Activated CD4-positive, alpha-beta T cell treated with anti-CD3 and anti-CD28 coated beads for 4 hours (primary cell): ENCODE measurements at places on chromosomes 2 and 18.

DNA sequence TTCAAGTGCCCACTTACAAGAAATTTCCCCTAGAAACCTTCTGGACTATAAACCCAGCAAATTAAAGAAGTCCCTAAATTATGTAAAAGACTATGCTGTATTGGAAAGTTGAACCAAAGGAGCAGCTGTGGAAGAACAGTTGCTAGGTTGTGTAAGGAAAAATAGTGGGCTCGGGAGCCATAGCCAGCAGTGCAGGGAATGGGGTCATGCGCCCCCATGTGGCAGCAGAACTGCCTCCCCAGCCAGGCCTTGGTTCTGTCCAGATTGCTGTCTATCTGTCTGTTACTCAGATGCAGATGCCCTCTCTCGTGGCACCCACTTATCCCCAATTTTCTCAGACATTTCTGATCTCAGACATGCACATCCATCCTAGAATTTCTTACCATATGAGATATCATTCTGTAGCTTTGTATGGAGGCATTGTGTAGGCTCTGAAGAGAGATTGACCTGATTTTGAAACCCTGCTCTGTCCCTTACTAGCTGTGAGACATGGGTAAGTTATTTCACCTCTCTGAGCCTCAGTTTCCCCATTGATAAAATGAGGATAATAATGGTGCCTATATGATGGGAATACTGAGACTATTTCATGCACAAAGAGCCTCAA, 258.3 kb downstream of the SS18 start:
- no peak for DNase-seq

DNA sequence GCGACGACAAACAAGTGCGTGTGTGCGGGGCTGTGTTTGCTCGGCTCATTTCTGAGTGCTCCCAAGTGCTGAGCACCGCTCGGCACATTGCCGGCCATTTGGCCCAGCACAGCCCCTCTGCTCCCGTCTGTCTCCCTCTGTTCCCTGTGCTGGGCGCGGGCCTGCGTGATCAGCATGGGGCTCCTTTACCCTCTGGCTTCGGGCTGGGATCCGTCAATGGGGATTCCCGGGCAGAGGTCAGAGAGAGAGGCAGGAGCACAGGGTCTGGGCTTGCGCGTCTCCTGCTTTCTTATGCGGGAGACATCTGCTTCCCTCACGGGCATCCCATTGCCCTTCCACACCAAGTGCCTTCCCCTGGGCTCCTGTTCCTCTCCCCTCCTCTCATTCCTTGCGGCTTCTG, 234.0 kb downstream of the ACKR3 start:
- no peak for DNase-seq

DNA sequence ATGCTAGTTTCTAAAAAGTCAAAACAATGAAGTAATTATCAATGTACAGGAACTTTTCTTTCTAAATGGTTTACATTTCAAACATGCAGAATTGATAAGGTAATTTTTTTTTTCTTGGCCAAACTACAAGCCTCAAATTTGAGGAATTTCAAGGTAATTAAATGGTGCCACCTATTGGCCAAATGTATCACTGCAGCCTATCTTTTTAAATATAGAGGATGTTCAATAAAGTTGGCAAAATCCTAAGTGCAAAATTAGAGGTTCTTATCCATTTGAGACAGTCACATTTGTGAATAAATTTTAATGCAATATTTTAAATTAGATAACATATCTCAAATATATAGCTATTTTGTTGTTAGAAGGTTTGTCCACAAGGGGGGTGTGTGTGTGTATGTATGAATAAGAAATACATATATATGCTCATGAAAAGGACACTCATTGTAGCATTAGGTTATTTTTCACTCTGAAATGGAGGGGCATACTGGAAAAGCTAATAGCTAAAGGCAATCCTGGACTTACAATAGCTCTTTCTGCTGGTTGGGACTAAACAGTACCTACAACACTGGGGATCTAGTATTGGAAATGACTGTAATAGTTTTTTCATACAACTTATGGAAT, 26.2 kb downstream of the MMADHC start:
- DNase-seq, result no peak

GRCh38 chr2:85590950-85591349, 4.6 kb upstream of the RNF181 start:
- no peak for DNase-seq

- DNase-seq, result no peak
Observed at GRCh38 chr18:7741640-7742039, 174.5 kb downstream of the PTPRM start.

DNA sequence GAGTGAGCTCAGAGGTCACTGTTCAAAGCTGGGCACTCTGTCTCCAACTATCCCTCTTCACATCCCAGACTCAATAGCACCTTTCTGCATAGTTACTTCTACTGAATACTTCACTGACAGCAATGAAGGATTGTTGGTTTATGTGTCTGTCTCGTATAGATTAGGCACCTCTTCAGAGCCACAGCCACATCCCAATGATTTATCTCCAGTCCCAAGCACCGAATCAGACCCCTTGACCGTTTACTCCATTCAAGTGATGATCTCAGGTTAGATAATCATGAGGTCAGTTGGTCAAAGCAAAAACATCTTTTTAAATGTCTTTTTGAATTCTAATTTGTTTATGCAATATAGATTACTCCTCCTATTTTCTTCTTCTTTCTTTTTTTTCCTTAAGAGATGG, 14.7 kb downstream of the NEDD4L start:
- DNase-seq, result no peak

DNA sequence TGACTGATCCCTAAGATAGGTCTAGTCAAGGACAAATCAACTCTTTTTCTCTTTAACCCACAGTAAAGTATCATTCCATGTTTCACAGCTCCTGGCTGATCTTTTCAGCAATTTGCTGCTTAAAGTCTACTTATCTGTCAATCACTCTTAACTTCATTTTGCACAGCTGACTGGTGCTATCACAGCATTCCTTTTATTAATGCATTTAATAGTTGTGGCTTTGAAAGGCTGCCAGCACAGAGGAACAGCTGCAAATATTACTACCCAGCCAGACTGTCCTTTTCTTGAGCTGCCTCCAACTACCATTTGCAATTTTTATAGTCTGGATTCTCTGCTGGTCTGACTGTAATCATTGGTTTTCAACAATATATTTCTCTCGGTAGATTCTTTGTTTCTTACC, 303.5 kb downstream of the STK39 start:
- DNase-seq, result no peak

GRCh38 chr2:31234683-31235503, 941 bp downstream of the EHD3 start:
- no peak for DNase-seq

DNA sequence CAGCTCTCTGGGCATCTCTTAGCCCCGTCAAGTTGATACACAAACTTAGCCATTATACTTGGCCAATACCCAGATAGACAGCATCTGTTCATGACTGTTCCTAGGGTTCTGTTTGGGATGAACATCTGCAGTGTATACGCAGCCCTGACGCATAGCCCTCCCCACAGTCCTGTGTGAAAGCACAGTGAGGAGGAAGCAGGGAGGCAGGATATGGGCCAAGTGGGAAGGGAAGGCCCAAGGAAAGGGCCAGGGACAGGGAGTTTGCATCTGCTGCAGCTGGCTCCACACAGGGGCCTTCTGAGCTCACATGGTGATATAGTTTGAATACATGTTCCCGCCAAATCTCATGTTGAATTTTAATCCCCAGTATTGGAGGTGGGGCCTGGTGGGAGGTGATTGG, 80.2 kb downstream of the CMPK2 start:
- DNase-seq, result no peak

GRCh38 chr2:154032220-154032619, 160.5 kb downstream of the GALNT13 start:
- DNase-seq, result no peak

DNA sequence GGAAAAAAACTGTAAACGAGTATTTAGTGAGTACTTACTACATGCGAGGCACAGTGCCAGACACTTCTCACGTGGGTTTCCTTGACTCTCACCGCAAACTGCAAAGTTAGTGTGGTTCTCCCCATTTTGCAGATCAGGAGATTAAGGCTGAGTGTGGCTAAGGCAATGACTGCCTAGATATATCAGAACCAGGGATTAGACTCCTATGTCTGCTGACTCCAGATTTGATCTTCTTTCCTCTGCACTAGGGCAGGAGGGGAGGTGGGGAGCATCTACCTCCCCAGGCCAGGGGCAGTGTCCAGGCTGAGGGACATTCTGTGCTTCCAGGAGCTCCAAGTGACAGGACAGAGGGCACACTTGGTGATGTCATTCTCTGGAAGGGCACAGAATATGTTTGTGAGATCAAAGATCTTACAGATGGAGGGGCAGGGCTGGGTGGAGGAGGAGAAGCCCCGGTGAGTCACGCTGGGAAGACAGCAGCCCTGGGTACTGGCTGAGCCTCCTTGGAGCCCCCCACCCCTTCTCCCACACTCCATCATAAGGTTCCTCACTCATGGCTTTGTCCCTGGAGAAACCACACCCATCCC, 92.4 kb downstream of the RHOB start:
- no peak for DNase-seq

DNA sequence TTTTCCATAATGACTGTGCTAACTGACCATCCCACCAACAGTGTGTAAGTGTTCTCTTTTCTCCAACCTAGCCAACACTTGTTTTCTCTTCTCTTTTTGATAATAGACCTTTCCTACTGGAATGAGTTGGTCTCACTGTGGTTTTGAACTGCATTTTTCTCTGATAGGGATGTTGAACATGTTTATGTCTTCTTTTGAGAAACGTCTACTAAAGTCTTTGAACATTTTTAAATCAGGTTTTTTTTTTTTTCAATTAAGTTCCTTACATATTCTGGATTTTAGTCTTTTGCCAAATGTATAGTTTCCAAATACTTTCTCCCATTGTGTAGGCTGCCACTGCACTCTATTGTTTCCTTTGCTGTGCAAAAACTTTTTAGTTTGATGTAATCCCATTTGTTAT, 405.5 kb upstream of the FIGN start:
- DNase-seq, result no peak

DNA sequence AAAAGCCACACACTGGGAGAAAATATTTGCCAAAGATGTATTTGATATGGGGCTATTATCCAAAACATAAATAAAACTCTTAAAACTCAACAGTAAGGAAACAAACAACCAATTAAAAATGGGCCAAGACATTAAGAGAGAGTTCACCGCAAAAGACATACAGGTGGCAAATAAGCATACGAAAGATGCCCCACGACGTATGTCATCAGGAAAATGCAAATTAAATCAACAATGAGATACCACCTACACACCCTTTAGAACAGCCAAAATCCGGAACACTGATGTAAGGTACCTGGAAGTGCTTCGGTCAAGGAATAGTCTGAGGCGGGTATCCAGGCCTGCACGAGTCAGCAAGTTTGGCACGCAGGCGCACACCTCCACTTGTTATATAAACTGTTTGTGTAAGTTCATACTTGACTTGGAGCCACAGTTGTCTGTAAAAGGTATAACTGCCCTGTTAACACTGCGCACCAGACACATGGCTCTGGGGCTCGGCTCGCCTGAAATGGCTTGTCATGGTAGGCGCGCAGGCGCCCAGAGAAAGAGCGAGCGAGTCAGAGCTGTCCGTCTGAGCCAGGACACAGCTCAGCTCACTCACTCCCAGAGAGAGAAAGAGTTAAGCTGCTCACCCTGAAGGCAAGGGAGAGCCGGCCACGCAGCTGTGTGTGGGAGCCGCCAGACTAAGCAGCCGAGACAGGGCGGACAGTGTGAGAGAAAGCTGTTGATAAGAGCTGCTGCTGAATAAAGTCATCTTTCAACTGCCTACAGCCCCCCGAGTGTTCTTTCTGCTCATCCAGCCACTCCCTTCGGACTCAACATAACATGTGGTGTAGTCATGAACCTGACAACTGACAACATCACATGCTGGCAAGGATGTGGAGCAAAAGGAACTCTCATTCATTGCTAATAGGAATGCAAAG, 87.3 kb downstream of the HNRNPLL start:
- DNase-seq, result no peak

DNA sequence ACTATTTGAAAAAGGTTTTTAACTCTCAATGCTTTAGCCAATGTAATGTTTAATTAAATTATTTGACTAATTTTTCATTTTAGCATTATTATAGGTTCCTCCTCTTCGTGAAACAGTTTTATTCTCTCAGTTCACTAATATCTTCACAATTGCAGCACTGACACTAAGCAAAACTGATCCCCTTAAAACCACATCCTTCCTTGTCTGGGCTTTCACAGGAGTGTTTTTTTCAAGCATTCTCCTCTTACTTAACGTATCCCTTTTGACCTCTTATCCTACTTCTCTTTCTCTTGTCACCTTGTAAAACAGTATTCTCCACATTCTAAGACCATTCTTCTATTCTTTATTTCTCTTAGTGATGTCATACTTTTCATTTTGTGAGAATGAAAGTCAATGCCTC, 112.8 kb downstream of the DSC3 start:
- no peak for DNase-seq

DNA sequence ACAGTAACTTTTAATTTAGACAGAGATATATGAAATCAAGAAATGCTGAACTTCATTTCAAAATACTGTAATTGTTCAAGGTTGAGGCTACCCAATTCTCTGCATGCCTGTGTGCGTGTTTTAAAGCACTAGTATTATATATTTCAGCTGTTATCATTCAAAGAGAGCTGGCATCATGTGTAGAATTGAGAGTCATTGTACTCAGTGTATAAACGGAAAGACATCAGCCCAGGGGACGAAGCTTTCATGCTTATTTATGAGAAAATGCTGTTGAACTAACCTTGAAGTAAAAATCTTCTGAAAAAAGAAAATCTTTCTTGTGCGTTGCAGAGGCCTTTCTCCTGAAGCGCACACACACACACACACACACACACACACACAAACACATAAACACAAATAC, 48.4 kb downstream of the MYCN start:
- no peak for DNase-seq

- DNase-seq, result no peak
Observed at GRCh38 chr2:85748985-85749875, 4.6 kb upstream of the ATOH8 start.

DNA sequence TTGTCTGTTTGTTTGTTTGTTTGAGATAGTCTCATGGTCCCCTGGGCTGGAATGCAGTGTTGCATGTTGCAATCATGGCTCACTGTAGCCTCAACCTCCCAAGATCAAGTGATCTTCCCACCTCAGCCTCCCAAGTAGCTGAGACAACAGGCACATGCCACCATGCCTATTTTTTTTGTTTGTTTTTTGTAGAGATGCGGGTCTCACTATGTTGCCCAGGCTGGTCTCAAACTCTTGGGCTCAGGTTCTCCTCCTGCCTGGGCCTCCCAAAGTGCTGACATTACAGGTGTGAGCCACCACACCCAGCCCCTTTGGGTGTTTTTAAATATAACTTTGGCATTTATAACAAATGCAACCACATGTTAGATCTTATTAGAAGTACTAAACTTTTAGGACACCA, 37.5 kb downstream of the ARL5A start:
- DNase-seq, result no peak
